Mesothelial cell of epicardium (in vitro differentiated cells): ENCODE measurements at places on chromosomes 7 and 10. TPM values are rescaled to one million over a fixed set of nuclear protein-coding genes. Genes with fewer than 3 reads are reported as not detected.

GRCh38 chr10:17004801-17005380 lies 124.7 kb downstream of the CUBN start:
- H3K4me3 ChIP-seq: no peak overlapping the region
- H3K36me3 ChIP-seq: no peaks in the 10 kb centered on the region
- peaks cover 32% of the 10 kb centered on the region for H3K4me1 ChIP-seq
- DNase-seq: no peak
- H3K27me3 ChIP-seq: no peaks in the 10 kb centered on the region

GRCh38 chr7:157627646-157628045 lies 290.8 kb downstream of the DNAJB6 start:
- H3K4me3 ChIP-seq: no peak overlapping the region
- no peaks in the 10 kb centered on the region for H3K4me1 ChIP-seq
- no peak overlapping the region for H3K27ac ChIP-seq
- H3K27me3 ChIP-seq: peaks cover 73% of the 10 kb centered on the region

GRCh38 chr10:93245147-93245546 lies 171.5 kb downstream of the CYP26A1 start:
- no peak overlapping the region for H3K4me3 ChIP-seq
- DNase-seq: no peak
- peak overlapping the region; percentile 78 for H3K27ac ChIP-seq
- H3K4me1 ChIP-seq: peaks cover 18% of the 10 kb centered on the region
- H3K27me3 ChIP-seq: no peaks in the 10 kb centered on the region
- no peaks in the 10 kb centered on the region for H3K36me3 ChIP-seq

The STAMBPL1 gene
- 2.8 to 3.8 TPM (median 3.6 TPM) in 3 replicates for total RNA-seq

The PTN gene
- total RNA-seq: 145 to 179 TPM (median 164 TPM) in 3 replicates
